ENCODE measurements at places on chromosomes 12 and 14.

GRCh38 chr12:92905811-92906554, 23.1 kb downstream of the EEA1 start:
- no peak for DNase-seq

DNA sequence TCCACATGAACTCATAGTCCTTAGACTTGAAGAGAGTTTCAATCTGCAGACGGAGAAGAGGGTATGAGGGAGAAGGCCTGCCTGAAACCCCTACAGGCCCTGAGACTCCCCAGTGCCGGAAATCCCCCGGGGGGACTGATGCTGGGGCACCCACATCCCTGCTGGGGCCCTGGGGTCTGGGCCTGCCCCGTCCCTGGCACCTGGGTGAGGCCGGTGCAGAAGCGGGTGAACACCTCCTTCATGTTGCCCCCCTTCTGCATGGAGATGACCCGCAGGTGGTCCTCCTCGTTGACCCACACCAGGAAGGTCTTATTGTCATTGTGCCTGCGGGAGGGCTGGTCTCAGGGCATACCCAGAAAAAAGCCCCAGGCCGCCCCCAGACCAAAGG, 2.4 kb downstream of the CKB start:
- DNase-seq = no peak

DNA sequence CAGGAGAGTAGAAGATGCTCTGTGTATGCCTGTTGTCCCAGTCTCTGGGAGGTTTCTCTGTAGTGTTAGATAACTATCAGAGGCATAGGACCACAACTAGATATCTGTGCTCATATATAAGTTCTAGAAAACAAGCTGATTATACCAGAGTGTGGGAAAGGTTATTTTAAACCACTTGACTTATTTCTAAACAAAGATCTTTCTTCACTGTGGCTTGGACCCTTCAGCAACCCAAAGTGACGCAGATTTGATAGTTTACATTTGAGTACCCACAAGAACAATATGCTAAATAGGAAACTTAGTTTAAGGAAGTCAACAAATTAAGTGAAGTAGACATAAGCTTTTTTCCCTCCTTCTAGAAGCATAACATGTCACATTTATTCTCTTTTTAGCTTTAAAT, 41.3 kb downstream of the RIC8B start:
- no peak for DNase-seq

DNA sequence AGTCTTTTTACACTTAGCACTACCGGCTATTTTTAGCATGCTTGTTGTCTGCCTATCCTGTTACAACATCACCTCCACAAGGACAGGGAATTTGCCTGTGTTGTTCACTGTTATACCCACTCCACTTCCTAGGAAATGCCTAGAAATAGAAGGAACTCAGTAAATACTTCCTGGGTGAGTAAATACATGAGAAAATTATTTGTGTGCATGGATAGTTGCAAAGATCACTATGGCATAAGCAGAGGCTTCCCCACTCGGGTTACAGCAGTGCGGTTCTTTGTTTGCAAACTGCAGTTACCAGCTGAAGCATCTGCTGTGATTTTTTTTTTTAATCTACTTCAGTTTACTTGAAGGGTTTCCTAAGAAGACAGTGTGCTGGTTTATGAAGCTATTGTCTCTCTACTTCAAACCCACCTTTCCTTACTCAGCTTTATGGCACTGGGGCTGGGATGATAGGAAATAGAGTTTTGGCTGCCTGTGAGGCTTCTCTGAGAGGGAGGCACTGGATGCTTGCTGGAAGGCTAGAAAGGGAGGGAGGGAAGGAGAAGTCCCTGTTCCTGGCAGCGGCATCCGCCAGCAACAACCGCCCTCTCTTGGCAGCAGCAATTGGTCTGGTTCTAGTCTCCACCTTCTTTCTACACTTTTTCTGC, 29.0 kb downstream of the PDE6H start:
- no peak for DNase-seq

- DNase-seq = no peak
These were observed 114.2 kb downstream of the BRMS1L start for GRCh38 chr14:35940291-35940690.

- DNase-seq = no peak
These were observed 11.8 kb downstream of the ALG10B start for GRCh38 chr12:38328306-38328895.

DNA sequence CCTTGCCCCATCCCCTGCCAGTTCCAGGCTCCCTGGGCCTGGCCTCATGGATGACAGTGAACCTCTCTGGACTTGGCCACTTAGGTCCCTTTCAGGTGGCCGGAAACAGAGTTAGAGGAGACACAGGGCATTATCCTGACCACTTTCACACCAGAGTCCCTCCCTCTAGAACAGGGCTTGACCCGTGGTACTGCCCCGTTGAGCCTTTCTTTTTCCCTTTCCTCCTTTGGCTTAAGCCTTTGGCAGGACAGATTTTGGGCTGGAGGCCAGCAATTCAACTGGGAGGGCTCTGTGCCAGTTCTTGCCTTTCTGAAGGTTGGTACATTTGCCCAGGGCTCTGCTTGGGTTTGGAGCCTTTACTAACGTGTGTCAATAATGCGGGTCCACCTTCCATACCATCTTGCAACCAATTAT, 22.8 kb downstream of the TPCN1 start:
- DNase-seq = no peak

GRCh38 chr12:128818065-128819022, 5.4 kb downstream of the SLC15A4 start:
- DNase-seq = no peak

- no peak for DNase-seq
These were observed 338.6 kb downstream of the APAF1 start for GRCh38 chr12:98983647-98984046.

GRCh38 chr12:14769466-14769968, 33.8 kb downstream of the WBP11 start:
- DNase-seq = no peak

- DNase-seq = no peak
These were observed 159.8 kb downstream of the TGFB3 start for GRCh38 chr14:75821831-75822521.

DNA sequence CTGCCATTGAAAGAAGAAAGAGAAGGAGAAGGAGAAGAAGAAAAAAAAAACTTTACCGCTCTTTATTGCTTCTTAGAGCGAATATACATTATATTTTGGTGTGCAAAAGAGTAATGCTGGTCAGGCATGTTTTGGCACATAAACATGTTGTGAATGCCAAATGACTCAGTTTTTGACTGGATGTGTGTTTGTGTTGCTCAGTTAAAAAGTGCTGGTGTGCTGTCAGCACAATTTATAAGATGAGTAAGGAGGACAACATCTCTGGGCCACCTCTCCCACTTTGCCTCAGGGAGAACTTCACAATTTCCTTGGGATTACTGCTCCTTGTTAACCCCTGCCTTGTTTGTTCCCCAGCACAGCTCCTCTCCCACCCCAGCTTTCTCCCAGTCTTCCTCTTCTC, 584.8 kb downstream of the ETNK1 start:
- no peak for DNase-seq

- DNase-seq = no peak
These were observed 72.3 kb upstream of the STXBP6 start for GRCh38 chr14:25122211-25122610.

DNA sequence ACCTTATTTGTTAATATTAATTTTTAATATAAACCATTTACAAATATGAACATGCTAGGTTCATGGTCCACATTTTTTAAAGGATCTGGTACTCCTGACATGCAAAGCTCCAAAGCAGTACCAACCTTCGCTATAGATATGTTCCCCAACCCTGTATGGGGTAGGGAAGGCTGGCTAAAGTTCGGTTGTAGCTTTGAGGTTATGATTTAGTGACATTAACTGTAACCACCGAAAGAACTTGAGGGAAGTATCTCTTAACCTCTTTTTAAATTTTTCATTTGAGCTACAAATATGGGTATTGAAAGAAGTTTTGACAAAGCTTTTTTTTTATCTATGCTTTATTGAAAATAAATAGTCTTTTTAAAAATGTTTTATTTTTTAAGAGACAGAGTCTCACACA, 115.5 kb downstream of the DYRK2 start:
- DNase-seq = no peak

DNA sequence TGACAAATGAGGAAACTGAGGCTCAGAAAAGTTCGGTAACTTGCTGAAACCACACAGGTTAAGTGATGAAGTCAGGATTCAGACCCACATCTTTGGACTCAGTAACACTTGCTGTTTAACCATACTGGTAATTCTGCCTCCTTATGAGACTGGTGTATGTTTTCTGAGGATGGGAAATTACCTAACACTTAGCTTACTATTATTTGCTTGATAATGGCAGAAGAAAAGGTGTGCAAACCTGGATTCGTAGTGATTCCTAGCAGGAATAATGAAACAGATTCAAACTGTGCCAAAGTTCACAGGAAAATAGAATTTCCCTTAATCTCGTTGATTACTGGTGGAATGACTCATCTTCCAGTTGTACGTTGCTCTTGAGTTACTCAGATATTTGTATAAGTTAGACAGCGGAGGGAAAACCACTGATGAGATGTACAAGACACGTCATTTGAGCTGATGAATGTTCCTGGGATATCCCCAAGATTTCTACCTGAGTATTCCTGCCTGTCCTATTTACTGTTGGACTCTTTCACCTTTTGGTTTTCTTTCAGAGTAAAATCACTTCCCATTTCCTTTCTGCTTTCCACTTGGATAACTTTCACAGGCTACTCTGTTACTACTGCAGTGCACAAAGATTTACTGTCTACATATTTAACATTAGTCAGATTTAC, 37.5 kb downstream of the PRORP start:
- no peak for DNase-seq

- no peak for DNase-seq
These were observed 231.1 kb downstream of the CACNA1C start for GRCh38 chr12:2283916-2284315.

DNA sequence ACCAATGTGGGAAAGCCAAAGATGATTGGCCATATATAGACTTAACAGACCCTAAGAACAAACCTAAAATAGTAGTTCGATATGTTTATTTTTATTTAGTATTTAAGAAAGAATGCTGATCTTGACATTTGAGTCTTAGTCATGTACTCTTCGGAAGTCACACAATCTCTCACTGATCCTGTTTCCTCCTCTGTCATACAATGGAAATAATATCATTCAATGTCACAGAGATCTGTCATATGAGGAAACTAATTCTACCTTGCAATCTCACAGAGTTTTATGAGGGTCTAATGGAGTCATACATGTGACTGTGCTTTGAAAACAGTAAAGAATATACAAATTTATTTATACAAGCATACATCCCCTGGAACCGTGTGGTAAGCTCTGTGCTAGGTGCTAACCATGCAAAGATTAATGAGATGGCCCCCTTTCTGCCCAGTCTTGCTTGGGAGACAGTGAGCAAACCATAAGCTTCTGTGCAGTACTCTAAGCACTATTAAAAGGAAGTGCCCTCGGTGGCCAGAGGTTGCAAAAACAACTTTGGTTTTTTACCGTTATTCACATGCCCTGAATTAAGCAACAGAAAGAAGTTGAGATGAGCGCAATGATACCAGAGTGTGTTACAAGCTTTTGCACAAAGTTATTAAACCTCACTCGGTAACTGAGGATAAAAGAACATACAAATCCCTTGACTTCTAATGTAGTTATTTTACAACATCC, 1.7 kb upstream of the LIN7A start:
- no peak for DNase-seq

- DNase-seq = no peak
These were observed 1.3 kb downstream of the ZC3H10 start for GRCh38 chr12:56119361-56119796.

GRCh38 chr12:75603475-75603874, 92.1 kb upstream of the KRR1 start:
- no peak for DNase-seq

DNA sequence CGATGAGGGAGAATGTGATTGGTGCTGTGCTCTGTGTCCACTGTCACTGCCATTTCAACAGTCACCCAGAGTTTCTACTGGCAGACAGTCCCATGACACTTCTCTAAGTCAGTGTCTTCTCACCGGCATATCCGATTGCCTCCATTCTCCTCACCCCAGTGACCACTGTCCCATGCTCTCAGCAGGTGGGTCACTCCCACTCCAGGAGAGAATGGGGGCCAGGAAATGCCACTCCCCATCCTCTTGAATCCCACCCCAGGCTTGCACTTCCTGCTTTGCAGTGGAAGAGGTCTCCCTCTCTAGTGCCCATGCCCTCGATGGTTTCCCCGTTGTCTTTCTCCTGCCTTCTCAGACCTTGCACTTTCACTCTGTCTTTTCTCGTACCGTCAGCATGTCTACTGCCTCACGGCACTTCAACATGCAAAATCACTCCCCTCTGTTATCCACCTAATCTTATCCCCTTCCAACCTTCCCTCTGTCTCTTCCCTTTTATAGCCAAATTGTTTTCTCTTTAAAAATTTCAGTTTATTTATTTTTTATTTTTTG, 2.2 kb upstream of the EP400 start:
- no peak for DNase-seq

- DNase-seq = peak; percentile 35
These were observed 1180.6 kb downstream of the VRK1 start for GRCh38 chr14:97977651-97978261.

- DNase-seq = no peak
These were observed 50.3 kb upstream of the TRIM9 start for GRCh38 chr14:51145246-51145645.

DNA sequence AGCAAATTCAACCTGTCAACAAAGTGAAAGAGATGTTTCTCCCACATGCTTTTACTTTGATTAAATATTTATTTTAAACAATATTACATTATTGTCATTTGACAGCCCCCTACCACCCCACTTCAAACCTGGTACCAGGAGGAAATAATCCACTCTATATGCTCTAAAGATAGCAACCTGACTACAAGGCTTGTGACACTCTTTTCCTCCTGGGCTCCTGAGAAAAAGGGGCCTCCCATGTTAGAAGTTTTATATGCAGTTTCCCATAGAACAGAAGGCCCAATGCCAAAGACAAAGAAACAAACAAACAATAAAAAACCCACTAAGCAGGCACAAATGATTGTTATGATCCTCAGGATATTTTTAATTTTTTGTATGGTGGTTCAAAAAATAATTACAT, 73.6 kb downstream of the RPS29 start:
- DNase-seq = no peak

DNA sequence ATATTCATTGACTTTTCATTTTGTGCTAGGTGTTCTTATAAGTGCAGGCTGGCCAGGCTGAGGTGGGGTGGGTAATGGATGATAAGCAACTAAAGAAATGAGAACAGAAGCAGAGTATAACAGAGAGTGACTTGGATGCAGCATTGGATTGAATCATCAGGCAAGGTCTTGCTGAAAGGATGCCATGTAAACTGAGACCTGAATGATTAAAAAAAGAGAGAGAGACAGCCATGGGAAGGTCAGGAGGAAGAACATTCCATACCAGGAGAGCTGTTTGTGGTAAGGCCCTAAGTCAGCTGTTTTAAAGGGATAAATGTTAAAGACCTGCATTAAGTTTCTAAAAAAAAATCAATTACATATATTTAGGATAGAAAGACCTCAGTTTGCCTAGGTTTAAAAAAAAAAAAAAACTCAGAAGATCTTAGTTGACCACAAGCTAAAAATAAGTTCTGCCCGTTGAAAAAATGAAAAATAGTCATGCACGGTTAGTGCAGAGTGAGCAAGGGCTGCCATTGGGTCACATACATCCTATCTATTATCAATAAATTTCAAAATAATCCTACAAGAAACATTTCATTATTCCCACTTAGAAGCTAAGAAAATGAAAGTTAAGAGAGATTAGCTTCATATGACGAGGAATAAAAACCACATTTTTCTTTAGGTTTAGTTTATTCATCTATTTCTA, 37.2 kb downstream of the IFNG start:
- no peak for DNase-seq

GRCh38 chr14:85533861-85534291, 3.9 kb downstream of the FLRT2 start:
- no peak for DNase-seq

Data from activated naive CD8-positive, alpha-beta T cell treated with anti-CD3 and anti-CD28 coated beads, Interleukin-2, amount 50 U/mL, for 16 hours (primary cell).